ENCODE measurements at places on chromosomes 2 and 18.

DNA sequence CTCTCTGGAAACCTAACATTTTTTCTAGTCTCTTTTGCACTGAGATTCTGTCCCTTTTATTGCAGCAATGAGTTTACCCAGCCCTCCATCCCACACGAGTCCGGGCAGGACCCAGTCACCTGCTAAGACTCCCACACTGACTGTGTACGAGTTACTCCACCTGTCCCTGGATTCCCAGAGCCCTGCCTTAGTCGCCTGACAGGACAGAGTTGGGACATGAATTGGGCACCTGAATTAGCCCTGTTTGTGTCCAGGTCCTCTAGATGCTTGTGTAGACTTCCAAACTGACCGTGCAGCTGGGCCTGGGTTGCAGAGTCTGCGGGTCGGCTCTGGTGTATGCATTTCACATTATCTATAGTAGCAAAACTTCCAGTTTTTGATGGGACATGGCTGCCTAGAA, 238.7 kb downstream of the VAPA start:
- DNase-seq = no peak

DNA sequence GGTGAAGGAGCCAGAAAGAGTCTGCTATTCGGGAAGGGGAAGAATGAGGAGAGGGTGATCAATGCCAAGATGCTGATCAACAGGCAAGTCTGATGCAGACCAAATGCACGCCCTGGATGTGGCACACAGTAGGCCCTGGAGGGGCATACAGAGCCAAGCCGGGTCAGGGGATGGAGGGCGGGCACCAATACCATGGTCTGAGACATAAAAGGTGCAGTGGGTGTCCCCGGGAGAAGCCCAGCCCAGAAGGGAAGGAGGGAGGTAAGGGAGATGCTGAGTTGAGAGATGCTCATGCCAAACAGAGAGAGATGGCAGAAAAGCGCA, 66.6 kb upstream of the ID2 start:
- DNase-seq = no peak

GRCh38 chr2:83109284-83109683, 1349.8 kb downstream of the SUCLG1 start:
- no peak for DNase-seq

GRCh38 chr2:233974530-233975071, 57.4 kb downstream of the TRPM8 start:
- peak; percentile 90 for DNase-seq

DNA sequence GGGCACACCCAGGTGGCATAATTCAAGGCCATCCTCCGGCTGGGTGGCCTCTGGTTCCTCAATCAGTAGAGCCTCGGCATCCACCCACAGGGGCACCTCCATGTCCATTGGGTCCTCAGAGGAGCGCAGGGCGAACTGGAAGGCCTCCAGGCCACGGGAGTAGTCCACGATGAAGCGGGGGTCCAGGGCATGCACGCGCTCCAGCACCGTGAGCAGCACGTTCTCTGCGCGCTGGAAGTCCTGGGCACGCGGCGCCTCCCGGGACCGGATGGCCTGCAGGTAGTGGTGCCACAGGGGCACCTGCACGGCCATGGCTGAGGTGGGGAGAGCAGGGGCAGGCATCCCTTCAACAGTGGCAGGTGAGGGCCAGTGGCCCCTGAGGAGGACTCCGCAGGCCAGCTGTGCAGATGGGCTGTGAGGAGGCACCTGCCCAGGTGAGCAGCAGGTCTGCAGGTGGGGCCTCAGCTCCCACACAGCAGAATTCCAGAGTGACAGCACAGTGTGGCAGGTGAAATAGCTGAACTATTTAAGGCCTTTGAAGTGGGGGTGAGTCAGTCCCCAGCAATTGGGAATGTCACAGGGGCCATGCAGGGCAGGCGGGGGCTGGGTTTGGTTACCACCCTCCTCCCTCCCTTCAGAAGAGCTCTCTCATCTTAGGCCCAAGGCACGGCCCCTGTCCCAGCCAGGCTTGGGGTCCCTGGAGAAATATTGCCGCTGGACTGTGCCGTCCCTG, at the start of gene MAB21L4:
TSS of gene MAB21L4 (minus strand) at position 501 of the 733 bp plus-strand sequence. CDS start at position 342, 159 bp downstream.
- DNase-seq = no peak

- DNase-seq = no peak
Measured at GRCh38 chr2:157761520-157761919, 114.6 kb downstream of the ACVR1 start.

- no peak for DNase-seq
Measured at GRCh38 chr2:220821683-220822082, 750.4 kb downstream of the EPHA4 start.

DNA sequence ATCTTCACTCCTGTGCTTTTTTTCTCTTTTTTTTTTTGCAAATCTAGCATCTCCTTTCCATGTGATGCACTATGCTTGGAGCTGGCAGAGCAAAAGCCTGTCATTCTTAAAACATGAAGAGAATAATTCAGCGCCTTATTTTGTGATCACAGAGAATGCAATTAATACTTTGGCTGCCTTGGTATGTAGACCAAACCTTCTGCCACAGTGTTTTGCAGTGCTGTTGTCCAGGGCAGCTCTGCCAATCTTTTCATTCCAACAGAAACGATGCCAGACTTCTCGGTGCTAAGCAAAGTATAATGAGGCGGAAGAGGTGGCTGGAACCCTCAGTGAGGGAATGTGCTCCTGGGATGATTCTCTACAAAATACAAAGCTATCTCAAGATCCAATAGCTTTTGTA, 25.6 kb downstream of the BCL2 start:
- no peak for DNase-seq

GRCh38 chr2:37297632-37298031, 27.0 kb downstream of the PRKD3 start:
- no peak for DNase-seq

GRCh38 chr2:22536133-22536532, 848.8 kb upstream of the KLHL29 start:
- DNase-seq = no peak

- no peak for DNase-seq
Measured at GRCh38 chr2:174635776-174636404, 38.3 kb upstream of the WIPF1 start.

GRCh38 chr2:144712550-144712940, 192.6 kb upstream of the ZEB2 start:
- peak; percentile 2 for DNase-seq

DNA sequence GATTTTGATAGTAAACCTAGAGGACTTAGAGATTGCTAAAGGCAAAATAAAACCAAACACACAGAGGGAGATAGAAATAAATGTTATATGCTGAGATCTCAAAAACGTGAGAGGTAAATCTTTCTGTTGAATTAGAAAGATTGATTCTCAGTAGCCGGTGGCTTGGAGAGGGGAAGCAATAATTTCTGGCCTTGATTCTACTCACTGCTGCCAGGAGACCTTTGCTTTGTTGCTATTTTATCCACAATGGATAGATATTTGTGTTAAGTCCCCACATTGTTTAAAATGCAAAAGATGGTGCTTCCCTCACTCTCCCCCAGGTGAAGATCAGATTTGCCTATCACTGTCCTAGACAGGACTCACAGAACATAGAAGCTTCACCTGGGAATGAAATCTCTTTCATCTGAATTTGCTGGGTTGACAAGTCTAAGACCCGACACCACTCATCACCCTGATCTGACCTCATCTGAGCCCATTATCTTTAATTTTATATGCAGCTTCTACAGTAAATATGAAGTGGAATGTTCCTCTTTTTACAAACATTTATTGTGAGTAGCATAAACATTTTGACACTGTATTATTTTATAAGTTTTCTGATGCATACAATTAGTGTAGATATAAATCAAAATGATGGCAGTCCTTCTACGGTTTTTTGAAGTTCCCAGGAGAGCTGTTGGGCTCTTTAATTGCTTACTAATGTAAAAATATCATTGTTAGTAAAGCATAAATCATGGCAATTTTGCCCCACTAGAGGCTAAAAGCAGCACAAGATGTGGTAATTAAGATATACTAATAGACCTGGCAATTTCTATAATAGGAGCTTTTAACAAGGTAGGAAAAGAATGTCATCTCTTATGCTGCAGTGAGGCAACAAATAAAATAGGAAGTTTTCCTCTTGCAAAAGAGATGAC, 149.7 kb downstream of the DCC start:
- no peak for DNase-seq

DNA sequence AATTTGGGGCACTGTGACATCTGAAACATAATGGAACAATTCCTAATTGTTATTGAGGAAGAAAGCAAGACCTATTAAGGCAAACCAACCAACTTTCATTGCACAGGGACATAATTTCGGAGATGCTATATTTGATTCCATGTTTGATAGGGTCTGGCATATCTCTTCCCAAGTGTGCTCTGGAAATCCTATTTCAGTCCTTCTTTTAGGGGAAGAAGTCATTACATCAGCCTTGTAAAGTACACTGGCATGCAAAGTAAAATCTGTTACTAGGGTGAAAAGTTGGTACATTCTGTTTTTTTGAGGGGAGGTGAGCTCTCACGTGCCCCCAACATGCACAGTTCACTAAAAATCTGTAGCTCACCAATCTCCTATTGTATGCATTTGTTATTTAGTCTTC, 172.4 kb downstream of the SLC8A1 start:
- DNase-seq = no peak

DNA sequence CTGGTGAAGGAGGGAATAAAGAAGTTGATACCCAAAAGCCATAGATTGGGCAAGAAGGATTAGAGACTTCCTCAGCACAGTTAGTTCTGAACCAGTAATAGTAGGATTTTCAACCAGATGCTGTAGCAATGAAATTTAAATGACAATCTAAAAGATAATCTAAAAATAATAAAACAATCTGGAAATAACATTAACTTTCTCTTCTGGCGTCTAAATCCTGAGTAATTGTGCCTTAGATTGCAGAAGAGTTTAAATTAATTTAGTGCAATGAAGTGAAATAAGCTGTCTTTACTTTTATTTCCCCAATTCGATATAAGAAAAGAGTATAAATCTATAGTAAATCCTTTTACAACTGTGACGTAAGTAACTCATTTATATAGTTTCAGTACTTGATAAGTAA, 186.8 kb upstream of the DOK6 start:
- no peak for DNase-seq

DNA sequence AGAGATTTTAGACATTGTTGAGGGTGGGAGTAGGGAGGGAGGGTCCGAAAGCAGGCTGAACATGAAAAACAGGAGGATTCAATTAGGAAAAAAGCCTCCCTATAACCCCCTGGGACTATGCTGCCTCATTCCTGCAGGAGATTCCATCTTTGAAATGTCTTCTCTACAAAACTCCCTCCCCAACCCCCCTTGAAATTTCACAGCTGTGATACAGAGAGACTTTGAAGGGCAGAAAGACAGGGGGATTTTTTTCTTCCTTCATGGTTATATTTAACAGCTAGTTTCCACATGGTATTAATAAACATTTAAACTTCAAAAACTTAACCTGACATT, 57.6 kb downstream of the TRIB2 start:
- DNase-seq = no peak

- DNase-seq = no peak
Measured at GRCh38 chr18:35511833-35512232, 14.1 kb upstream of the INO80C start.
